ENCODE measurements at places on chromosomes 3 and 15.
A peak's percentile ranks its signal among the peaks of the same experiment; 100 is the strongest.

GRCh38 chr15:73991260-73991659 lies 835 bp downstream of the STOML1 start:
- H3K27ac ChIP-seq: peak overlapping the region; percentile 61
- no peaks in the 10 kb centered on the region for H3K27me3 ChIP-seq
- peaks cover 43% of the 10 kb centered on the region for H3K36me3 ChIP-seq
- H3K4me3 ChIP-seq: peak overlapping the region; percentile 91

DNA sequence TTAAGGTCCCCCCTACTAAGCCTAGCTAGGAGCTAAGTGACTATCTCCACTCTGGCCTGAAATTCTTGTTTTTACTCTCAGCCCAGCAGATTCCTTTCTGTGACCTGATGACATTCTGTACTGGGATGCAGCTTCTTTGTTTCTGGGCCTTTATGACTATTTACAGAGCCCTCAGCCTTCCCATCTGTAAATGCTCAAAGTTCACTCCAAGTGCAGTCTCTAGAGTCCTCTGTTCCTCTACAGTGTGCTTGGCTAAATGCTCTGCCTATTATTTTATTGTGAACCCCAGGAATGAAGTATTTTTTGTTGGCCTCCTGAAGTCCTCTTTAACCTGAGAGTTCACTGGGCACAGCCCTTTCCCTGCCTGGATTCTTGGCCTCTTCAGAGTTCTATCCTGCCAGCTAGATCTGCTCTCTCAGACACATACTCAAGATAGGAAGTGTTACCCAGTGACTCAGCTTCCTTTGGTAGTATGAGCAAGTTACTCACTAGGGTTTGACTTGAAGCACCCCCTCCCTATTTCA lies 278.1 kb upstream of the P2RY1 start:
- H3K4me3 ChIP-seq: no peak overlapping the region
- peaks cover 12% of the 10 kb centered on the region for H3K4me1 ChIP-seq
- peak overlapping the region; percentile 27 for H3K27ac ChIP-seq
- H3K27me3 ChIP-seq: peaks cover 3% of the 10 kb centered on the region

- no peaks in the 10 kb centered on the region for H3K27me3 ChIP-seq
- H3K4me3 ChIP-seq: no peak overlapping the region
Observed at GRCh38 chr15:96733721-96734120, 403.2 kb downstream of the NR2F2 start.

DNA sequence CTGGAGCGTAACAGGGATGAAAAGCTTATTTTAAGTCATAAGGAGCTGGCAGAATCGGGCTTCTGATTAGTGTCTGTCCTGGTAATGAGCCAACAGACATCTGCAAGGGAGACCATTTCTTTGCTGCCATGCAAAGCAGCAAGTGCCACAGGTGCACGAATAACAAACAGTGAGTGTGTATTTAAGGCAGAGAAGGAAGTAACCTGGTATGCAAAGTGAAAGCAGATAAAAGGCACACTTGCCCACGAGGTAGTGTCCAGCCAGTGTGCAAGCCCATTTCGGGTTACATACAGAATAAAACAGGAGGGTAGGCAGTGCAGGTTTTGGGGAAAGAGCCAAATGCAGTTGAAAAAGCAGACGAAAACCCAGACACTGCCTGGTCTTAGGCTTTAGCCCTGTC lies 1153.7 kb downstream of the SI start:
- DNase-seq: no peak
- H3K4me3 ChIP-seq: no peak overlapping the region
- no peaks in the 10 kb centered on the region for H3K4me1 ChIP-seq
- H3K27ac ChIP-seq: no peak overlapping the region

DNA sequence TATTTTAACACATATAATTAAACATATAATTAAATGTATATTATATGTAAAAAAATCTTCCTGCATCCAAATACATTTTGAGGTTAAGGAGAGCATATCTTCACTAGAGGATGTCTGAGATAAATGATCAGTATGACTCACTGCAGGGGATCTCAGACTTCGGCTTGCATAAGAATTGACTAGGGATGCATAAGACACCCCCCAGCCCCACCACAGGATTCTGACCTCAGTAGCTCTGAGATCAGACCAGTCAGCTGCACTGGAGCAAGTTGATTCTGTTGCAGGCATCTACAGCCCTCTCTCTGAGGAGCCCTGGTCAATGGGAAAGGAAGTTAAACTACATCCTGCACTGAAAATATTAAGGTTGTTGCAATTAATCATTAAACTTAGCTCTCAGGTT lies 29.0 kb upstream of the TBC1D21 start:
- peaks cover 24% of the 10 kb centered on the region for H3K27me3 ChIP-seq
- no peaks in the 10 kb centered on the region for H3K36me3 ChIP-seq
- H3K27ac ChIP-seq: no peak overlapping the region
- no peak overlapping the region for H3K4me3 ChIP-seq
- H3K4me1 ChIP-seq: no peaks in the 10 kb centered on the region
- no peak for DNase-seq

DNA sequence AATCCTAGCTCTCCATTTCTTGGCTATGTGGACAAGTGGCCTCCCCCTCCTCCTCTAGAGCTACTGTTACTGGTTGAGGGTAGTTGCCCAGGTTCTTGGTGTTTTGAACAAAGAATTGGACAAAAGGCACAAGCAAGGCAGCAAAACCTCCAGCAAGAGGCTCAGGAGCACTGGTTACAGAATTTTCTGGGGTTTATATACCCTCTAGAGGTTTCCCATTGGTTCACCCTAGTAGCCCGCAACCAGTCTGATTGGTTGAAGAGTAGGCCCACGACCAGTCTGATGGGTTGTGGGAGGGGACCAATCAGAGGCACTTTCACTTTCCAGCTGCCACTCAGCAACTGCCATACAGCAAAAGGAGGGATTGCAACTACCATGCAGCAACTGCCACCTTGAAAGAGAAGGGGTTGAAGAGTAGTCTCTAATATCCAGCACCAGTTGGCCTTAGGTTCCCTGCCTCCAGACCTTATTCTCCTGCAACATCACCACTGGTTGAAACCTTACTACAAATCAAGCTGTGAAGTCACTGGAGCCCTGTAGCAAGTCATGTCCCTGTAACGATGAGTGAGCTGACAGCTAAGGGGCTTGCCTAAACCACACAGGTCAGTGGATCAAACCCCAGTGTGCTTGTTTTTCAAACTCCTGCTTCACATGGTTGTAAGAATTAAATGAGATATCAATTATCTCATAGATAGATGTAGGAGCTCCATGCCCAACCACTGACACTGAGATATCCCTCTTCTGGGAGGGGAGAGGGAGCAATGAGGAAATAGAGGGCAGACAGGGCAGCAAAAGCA lies 2.9 kb upstream of the C15orf39 start:
- H3K4me1 ChIP-seq: peaks cover 33% of the 10 kb centered on the region
- H3K27me3 ChIP-seq: peaks cover 12% of the 10 kb centered on the region
- DNase-seq: no peak
- peaks cover 9% of the 10 kb centered on the region for H3K36me3 ChIP-seq

DNA sequence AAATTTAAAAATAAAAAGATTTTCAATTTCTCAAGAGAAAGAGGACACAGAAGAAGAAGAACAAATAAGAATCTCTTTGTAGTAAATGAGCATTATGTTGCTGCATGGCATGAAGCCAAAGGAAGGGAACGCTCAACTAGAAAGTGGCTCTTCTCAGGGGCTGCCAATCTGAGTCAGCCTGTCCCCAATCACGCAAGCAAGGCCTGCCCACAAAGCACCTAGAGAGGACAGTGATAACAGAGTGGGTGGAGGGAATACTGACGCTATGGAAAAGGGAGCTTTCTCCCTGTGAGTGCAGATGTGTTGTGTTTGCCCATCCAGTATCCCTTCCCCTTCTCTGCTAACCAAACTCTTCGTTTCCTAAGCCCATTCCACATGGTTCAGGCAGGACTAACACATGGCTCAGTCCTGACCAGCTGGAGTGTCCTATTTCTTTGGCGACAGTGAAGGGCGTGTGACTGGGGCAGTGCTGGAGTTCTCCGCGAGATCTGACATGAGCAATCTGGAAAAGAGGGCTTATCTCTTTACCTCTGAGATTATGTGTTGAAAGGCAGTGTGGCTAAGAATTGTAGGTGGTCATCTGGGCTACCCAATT lies 14.2 kb downstream of the FBN1 start:
- DNase-seq: no peak
- peaks cover 7% of the 10 kb centered on the region for H3K4me1 ChIP-seq
- no peak overlapping the region for H3K4me3 ChIP-seq
- no peaks in the 10 kb centered on the region for H3K36me3 ChIP-seq
- peaks cover 2% of the 10 kb centered on the region for H3K27me3 ChIP-seq

GRCh38 chr3:196472286-196472685 lies 31.3 kb downstream of the RNF168 start:
- H3K4me1 ChIP-seq: peaks cover 10% of the 10 kb centered on the region
- no peak for DNase-seq
- peaks cover 83% of the 10 kb centered on the region for H3K36me3 ChIP-seq
- H3K4me3 ChIP-seq: no peak overlapping the region
- peak overlapping the region; percentile 1 for H3K27ac ChIP-seq

- H3K4me3 ChIP-seq: no peak overlapping the region
- no peaks in the 10 kb centered on the region for H3K36me3 ChIP-seq
- H3K4me1 ChIP-seq: no peaks in the 10 kb centered on the region
- H3K27me3 ChIP-seq: peaks cover 20% of the 10 kb centered on the region
- H3K27ac ChIP-seq: no peak overlapping the region
Observed at GRCh38 chr3:72044231-72044855, 259.4 kb upstream of the PROK2 start.

GRCh38 chr3:56778893-56779292 lies 22.9 kb downstream of the ARHGEF3 start:
- no peak for DNase-seq
- H3K36me3 ChIP-seq: peaks cover 57% of the 10 kb centered on the region
- no peaks in the 10 kb centered on the region for H3K27me3 ChIP-seq
- H3K4me1 ChIP-seq: peaks cover 91% of the 10 kb centered on the region

DNA sequence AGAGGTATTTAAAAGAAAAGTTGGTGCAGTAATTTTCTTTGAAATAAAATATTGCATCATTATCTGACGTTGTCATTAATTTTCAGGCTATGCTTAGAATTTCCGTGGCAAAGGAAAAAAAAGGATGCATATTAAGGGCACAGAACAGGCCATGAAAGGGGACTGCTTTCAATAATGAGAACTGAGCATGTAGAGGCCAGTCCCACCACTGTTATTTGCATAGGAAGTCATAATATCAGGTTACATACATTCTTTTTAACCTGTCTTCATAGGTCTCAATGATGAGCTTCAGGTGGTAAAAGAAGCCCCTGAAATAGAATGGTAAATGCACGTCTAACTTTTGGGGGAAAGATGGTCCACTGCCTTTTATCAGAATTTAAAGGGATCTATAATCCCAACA lies 272.1 kb upstream of the ALCAM start:
- no peaks in the 10 kb centered on the region for H3K4me1 ChIP-seq
- no peak overlapping the region for H3K4me3 ChIP-seq
- DNase-seq: no peak
- no peaks in the 10 kb centered on the region for H3K36me3 ChIP-seq

GRCh38 chr15:98231696-98232440 lies 271.4 kb downstream of the ARRDC4 start:
- DNase-seq: no peak
- H3K27me3 ChIP-seq: no peaks in the 10 kb centered on the region

DNA sequence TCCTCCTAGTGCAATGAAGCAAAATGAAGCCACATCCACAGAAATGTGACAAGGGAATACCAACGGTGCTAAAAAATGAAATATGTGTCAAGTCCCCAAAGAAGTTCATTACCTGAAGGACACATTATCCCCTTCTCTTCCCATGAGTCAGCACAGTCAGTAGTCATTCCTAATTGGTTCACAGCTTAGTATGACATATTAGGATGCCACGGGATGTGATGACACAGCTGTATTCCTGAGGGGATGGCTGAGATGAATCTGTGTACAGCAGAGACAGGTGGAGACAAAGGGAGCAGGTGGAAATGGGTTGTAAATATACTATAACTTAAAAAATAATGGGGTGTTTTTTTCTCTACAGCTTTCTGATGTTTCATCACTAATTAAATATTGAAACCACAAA lies 273.4 kb downstream of the ARRDC4 start:
- DNase-seq: no peak
- no peaks in the 10 kb centered on the region for H3K4me1 ChIP-seq
- H3K27ac ChIP-seq: no peak overlapping the region
- H3K4me3 ChIP-seq: no peak overlapping the region
- H3K36me3 ChIP-seq: no peaks in the 10 kb centered on the region
- H3K27me3 ChIP-seq: peaks cover 3% of the 10 kb centered on the region

DNA sequence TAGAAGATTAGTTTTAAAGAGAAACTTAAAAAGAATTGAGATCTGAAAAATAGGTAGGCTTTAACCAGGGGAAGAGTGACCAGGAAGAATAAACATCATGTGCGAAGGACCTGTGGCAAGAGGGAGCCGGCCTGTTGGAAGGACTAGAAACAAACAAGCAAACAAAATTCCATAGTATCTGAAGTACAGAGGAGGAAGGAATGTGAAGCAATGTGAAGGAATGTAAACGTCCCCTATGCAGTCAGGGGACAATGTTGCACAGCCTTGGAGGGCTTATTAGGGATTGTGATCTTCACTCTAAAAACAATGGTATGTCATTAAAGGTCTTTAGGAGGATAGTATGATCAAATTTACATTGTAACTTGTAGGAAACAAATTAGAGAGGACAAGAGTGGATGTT lies 84.4 kb upstream of the PLCL2 start:
- no peak for DNase-seq
- H3K4me1 ChIP-seq: peaks cover 43% of the 10 kb centered on the region

DNA sequence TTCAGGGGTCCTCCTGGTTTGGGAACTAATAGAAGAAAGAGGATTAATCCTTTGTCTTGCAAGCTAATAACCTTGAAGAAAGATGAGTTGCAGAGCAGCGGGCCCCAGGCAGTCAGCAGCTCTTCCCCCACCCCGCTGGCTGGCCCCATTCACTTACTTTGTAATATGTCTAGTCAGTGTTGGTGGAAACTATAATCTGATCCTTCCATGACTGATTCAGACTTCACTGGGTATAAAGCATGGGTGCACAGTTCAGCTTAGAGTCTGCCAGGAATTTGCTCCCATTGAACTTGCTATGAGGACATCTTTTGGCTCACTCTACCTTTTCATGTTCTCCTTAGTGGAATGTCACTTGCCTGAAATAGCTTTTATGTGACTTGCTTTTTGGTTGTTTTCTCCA lies 117.7 kb downstream of the CCNL1 start:
- no peaks in the 10 kb centered on the region for H3K36me3 ChIP-seq
- no peak for DNase-seq
- no peaks in the 10 kb centered on the region for H3K4me1 ChIP-seq
- H3K27ac ChIP-seq: no peak overlapping the region

DNA sequence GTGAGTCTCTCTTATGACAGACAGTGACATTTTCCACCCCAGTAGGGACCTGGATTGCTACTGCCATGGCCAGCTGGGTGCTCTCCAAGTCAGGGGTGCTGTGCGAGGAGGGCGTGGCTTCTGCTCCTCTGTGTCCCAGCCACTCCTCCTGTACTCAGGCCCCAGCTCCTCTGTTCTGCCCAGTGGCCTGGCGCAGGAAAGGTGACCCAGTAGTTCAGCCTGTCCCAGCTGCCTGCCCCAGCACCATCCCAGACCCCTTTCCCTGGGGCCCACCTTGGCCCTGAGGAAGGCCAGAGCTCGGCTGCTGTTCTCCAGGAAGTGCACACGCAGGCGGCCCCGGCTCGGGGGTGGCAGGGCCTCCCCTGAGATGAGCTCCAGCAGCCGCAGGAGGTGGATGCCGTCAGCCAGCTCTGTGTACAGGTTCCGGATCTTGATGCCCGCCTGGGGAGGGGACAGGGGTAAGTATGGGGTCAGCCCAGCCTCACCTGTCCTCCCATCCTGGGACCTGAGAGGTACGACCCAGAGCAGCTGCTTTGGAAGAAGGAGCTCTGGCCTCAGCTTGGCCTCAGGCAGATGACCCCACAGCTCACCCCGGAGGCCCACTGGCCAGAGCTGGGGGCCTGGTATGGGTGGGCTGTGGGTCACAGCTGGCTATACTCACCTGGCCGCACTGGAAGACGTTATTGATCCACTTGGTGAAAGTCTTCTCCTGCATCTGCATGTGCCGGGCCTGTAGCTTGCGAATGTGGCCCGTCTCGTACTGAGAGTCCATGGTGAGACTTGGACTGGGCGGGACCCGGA lies 1.0 kb downstream of the SPTBN5 start:
- peak overlapping the region; percentile 84 for H3K27ac ChIP-seq
- H3K27me3 ChIP-seq: no peaks in the 10 kb centered on the region
- H3K36me3 ChIP-seq: peaks cover 7% of the 10 kb centered on the region
- peak; percentile 55 for DNase-seq
- peak overlapping the region; percentile 52 for H3K4me3 ChIP-seq
